ENCODE measurements at places on chromosomes 6 and 20. TPM values are rescaled to one million over a fixed set of nuclear protein-coding genes. Genes with fewer than 3 reads are reported as not detected.

The AIF1 gene
- 25.0 TPM for total RNA-seq

The MAFB gene
- total RNA-seq = 80.5 TPM

The C20orf202 gene
- not detected for total RNA-seq

The BANF2 gene
- not detected for total RNA-seq

The LPA gene
- total RNA-seq = 0.49 TPM

The FAM217A gene
- total RNA-seq = not detected

The LRRC1 gene
- 52.5 TPM for total RNA-seq

The LY6G5B gene
- 7.4 TPM for total RNA-seq

The GABRR1 gene
- not detected for total RNA-seq

The ANGPT4 gene
- 0.98 TPM for total RNA-seq

DNA sequence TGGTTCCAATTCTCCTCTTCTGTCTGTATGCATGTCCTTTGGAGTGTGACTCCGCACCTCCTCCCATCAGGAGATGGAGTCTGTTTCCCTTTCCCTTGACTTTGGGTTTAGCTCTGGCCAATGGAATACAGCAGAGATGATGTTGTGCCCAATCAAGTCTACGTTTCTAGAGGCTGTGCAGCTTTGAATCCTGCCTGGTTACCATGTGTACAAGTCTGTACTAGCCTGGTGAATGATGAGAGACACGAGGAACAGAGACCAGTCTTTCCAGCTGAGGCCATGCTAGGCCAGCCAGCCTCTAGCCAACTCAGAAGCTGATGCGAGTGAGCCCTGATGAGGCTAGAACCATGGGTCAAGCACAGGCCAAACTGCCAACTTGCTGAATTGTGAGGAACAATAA is 83.2 kb downstream of the LAMP5 start:
- DNase-seq = no peak

GRCh38 chr6:12804952-12805645 is 88.5 kb downstream of the PHACTR1 start:
- no peak for DNase-seq

GRCh38 chr6:18961566-18961965 is 574.4 kb downstream of the RNF144B start:
- DNase-seq = no peak

DNA sequence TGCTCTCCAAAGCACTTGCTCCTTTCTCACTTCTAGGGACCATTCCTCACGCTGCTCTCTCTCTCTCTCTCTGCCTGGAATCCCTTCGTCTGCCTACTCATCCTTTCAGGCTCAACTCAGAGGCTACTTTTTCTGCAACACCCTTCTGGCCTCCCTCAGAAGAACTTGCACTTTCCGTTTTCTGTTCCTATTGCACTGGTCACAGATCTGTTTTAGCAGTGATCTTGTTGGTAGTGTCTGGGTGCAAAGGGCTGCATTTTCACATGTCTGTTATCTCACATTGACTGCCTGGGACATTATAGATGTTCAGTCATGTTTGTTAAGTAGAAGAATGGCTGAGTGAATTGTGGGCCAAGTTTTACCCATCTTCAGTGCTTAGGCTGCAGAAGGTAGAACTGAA is 63.5 kb downstream of the RIN2 start:
- DNase-seq = no peak

DNA sequence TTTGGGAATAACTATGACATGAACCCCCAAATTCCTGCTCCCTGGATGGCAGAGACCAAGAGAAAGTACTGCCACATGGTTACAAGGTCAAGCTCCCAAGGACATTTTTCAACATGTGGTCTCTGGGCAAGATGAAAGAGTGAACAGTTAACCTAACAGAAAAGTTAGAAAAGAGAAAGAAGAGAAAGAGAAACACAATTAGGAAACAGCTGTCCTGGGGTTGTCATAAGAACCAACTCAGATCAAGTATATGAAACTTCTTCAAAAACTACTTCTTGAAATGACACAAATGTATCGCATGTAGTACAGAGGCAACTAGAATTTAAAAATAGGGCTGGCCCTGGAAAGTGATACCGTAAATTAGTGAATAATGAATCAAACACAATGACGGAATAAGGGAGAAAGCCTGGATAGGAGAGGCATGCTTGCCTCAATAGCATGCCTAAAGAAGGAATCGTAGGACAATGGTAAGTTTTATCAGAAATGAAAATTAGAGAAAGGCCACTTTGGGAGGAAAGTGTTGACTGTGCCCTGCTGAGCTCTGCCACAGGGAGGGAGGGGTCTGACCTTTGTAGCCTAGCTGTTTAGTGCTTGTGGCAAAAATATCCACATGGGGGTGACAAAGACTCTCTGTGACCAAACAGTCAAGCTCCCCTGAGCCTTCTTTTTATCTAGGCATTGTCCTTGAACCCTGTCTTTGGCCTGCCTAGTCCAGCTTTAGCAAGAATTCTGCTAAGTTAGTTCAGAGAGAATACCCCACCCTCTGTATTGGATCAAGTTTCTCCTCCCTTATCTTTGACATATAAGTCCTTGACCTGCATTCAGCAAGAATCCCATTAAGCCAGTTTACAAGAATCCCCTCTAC is 4.3 kb upstream of the DCBLD1 start:
- no peak for DNase-seq

DNA sequence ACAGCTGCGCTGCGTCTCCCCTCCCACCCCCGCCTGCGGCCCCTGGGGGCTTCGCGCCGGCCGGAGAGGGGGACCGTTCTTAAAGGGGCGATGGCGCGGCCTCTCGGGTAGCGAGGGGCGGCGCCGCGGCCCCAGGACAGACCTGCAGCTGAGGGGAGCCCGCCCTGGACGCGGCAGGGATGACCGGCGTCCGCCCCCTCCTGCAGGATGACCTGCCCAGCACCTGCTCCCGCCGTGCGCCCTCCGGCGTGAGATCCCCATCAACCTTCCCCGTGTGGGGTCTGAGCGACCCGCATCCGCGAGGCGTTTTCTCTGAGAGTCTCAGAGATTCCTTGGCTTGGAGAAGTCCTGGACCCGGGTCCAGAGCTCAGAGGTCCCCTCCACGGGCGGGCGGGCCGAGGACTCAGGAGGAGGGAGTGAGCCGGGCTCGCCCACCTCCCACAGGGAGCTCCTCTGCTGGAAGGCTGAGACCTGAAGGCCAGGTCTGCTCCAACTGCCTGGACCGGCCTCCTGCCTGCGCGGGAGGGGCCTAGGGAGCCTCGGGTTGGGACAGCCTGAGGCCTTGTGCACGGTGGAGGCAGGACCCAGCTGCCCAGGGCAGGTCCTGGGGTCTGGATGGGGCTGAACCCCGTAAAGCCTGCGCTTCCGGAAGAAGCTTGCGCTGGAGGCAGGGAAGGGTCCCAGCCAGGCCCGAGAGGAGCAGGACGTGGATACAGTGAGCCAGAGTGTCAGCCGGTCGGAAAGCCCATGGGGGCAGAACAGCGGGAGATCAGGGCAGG is 532 bp upstream of the NKAIN4 start:
- no peak for DNase-seq

GRCh38 chr6:118186672-118187567 is 279.9 kb downstream of the SLC35F1 start:
- DNase-seq = no peak

- no peak for DNase-seq
These were observed 50.6 kb upstream of the NELFCD start for GRCh38 chr20:58930496-58930895.

GRCh38 chr20:61562897-61563504 is 310.9 kb downstream of the CDH4 start:
- DNase-seq = no peak

DNA sequence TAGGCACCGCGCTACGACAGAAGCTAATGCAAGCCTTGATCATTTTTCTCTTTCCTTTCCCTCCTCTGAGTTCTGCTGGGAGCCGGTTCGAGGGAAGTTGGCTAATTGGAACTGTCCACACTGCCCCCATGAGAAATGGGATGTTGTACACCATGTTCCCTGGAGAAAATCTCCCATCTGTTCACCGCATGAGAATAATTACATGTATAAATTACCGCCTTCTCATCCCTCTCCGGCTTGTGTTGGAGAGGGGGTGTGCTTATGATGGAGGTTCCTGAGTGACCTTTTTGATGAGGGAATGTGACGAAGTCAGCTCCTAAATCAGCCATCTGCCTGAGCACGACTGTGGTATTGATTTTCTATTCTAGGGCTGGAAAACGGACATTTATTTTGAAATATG is 320.2 kb upstream of the SULF2 start:
- DNase-seq = no peak

DNA sequence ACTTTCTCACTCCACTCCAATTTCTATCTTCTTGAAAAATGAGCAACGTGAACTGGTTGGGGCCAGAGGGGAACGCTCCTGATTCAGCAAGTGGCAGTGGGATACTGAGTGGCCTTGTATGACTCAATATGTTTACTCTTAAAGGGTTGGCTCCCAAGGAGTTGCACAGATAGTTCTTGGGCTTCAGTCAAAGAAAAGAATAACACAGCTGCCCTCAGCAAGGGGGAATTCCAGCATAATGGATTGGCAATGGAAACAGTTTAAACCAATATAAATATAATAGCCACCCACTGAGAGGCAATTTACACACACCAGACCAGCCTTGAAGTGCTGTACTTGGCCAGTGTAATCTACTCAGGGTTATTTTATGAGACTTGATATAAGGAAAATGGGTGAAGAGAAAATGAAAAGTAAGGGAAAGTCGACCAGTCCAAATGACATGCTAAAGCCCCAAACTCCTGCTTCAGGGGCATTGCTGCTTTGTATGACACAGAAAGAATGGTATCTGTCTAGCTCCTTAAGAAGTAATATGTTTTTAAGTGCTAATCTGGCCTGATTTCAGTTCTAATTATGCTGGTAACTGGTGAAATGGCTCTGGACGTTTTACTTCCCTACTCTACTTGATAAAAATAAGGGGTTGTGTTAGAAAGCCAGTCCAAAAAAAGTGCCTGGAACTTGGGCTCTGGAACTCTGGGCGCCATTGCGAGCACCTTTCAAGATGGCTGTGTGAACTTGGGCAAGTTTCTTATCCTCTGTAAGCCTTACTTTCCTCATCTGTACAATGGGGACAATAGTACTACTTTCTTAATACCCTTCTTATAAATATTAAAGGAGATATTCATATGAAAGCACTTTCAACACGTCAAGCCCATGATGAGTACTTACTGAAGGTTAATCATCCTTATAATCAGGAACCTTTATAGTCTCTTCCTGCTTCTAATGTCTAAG is 712.9 kb upstream of the MAP3K7 start:
- no peak for DNase-seq

- DNase-seq = no peak
These were observed 1.6 kb upstream of the DDAH2 start for GRCh38 chr6:31730631-31731086.

- DNase-seq = no peak
These were observed 7.6 kb downstream of the BTN1A1 start for GRCh38 chr6:26507658-26508057.

- no peak for DNase-seq
These were observed 104.0 kb upstream of the PRSS16 start for GRCh38 chr6:27143474-27144026.

DNA sequence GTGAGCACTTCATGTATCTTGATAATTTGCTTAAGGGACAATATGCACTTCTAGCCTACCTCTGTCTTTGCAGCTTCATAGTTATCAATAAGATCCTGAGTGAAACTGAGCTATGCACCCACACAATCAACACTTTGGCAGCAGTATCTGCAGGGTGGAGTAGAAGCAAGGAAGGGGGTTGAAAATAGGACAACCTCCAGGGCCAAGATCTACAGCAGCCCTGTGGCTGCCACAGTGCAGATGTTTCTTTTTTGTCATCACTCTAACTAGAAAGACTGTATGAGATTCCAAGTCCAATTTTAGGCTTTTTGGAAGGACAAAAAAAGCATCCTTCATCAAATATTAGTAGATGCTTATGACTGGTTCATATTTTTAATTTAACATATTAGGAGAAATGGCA is 336.1 kb upstream of the CITED2 start:
- no peak for DNase-seq

DNA sequence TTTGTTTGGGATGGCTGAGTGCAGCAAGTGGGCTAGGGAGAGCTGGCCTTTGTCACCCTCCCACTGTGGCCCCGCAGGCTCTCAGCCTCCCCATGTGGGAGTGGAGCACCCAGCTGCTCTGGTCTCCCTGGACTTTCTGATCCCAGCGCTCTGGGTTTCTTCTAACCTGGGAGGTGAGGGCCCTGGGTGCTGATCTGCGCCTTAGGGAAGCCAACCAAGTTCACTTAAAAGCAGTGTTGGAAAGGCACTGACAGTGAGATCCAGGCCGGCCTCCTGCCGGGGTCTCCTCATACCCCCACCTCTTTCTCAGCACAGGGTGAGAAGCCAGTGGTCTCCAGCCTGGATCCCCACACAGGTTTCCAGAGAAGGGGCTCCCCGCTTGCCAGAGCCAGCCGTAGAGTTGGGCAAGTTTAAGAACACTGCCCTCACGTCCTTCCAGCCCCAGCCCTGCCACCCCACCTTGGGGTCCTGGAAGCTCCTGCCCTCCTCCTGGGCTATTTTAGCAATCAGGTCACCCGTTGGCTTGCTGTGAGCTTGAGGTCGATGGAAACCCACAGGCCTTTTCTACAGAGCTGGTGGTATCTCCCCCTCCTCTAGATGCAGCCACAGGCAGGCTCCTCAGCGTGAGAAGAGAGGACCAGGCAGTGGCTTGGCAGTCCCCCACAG is 9.6 kb downstream of the C20orf203 start:
- no peak for DNase-seq

DNA sequence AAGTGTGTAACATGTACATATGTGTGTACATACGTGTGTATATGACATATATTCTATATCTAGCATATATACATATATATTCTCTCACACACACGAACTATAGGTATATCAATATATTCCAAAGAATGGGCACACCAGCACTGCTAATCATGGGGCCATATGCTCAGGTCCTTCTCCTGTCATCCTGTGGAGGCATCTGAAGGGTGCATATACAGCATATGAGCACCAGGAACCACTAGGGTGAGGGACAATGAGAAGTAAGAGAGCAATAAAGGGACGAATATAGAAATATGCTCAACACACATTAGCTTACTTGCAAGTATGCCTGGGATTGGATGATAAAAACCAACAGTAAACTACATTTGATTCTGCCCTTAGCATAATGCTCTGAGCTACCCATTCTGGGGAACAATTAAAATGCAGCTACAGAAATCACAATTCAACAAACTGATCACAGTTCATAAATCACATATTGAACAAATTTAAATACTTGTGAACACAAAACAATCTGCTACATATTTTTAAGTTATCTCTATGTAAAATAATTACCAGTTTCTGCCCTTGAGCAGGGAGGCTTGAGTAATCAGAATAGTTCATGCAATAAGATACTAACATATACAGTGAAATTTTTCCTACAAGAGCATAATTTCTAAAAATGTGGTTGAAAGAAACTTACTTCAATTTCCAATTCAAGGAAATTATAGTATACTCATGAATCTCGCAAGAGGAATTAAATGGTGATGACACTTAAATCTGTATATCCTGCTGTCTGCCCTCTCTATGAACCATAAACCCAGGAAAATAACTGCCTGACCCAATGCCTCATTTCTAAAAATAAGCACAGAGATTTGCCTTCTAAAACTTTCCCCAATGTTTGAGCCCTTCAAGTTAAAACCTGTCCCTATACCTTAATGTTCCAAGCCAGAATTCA is 272.2 kb upstream of the THEMIS start:
- DNase-seq = no peak

DNA sequence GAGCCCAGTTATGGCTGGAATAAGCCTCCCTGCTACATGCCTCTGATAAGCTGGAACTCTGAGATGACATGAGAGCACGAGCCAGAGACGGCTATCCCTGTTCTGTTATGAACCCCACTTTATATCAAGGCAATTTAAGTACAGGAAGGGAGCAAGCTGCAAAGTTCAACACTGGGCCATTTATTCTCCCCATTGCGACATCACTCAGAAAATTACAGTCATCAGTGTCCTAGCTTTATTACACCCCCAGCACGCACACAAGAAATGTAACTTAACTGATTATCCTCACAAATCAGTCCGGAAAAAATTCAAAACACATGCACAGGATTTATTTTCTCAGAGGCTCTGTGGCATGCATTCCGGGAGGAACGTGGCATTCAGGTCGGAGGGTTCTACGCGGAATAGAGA is 125.3 kb upstream of the SLC2A12 start:
- DNase-seq = no peak

Measured in vagina (tissue), 2 donors.